Activated naive CD4-positive, alpha-beta T cell treated with anti-CD3 and anti-CD28 coated beads, Interleukin-2, amount 10 ng/mL, durations not matched to agents 7 days and 5 days (primary cell): ENCODE measurements at places on chromosomes 1 and 21.

- DNase-seq = no peak
Measured at GRCh38 chr21:44984428-44984791, 44.6 kb downstream of the SLX9 start.

- DNase-seq = no peak
Measured at GRCh38 chr1:109850827-109851226, 59.8 kb upstream of the CSF1 start.

GRCh38 chr1:91863498-91863897 lies 22.5 kb downstream of the TGFBR3 start:
- no peak for DNase-seq

- DNase-seq = no peak
Measured at GRCh38 chr1:14426854-14427253, 171.6 kb upstream of the KAZN start.

GRCh38 chr1:236602171-236602570 lies 2.1 kb downstream of the HEATR1 start:
- no peak for DNase-seq

DNA sequence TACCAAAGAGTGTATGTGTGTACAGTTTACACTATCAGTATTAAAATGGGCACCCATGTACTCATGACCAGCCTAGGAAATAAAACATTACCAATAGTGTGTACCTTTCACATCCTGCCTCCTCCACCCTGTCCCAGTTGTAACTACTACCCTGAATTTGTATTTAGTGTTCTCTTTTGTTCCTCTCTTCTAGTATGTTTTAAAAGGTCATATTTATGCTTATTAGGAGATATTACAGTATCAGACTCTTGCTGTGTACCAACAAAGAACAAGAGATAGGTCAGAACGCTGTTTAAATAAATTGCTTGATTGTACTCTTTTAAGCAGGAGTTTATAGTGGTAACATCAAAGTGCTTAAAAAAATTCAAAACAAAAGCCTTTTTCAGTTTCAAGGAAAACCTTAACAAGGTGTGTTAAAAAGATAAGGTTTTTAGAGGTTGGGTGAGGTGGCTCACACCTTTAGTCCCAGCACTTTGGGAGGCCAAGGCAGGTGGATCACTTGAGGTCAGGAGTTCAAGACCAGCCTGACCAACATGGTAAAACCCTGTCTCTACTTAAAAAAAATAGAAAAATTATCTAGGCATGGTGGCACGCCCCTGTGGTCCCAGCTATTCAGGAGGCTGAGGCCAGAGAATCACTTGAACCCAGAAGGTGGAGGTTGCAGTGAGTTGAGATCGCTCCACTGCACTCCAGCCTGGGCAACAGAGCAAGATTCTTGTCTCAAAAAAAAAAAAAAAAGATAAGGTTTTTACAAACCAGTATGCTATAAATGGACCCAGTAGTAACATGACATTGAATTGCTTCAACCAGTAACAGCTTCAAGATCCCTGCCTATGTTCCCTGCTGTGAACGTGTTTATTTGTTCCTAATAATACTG lies 35.9 kb downstream of the MPZL1 start:
- no peak for DNase-seq

- no peak for DNase-seq
Measured at GRCh38 chr21:41326414-41327080, 9.9 kb downstream of the FAM3B start.

DNA sequence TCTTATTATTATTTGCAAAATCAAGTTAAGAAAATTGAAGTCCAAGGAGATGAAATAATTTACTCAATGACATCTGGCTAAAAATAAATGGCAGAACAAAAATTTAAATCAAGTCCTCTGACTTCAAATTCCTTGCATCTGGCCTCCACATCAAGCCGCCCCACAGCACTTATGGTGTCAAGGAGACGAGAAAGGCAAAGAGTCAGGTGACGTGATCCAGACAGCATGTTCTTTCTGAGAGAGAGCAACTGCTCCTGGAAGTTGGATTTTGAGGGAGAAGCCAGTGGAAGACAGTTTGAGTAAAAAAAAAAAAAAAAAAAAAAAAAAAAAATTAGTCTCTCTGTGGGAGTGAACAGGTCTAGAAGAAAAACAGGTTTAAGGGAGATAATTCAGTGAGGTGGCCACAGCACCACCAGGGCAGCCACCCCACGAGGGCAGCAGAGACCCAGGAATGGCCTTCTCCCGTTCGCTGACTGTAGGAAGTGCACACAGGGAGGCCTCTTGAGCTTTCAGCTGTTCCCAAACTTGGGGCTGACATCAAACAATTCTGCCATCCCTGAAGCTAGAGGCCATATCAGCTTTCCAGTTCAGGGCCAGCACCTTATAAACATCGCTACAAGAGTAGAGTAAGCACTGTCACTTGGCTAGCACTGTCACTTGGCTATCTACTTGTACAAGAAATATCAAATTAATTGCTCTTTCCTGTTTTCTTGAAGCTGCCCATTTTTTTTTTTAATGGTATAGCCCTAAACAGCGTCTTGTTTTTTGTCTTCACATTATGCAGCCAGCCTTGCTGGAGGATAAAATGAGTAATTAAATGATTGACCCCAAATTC lies 7.8 kb downstream of the C1orf162 start:
- DNase-seq = peak; percentile 79

DNA sequence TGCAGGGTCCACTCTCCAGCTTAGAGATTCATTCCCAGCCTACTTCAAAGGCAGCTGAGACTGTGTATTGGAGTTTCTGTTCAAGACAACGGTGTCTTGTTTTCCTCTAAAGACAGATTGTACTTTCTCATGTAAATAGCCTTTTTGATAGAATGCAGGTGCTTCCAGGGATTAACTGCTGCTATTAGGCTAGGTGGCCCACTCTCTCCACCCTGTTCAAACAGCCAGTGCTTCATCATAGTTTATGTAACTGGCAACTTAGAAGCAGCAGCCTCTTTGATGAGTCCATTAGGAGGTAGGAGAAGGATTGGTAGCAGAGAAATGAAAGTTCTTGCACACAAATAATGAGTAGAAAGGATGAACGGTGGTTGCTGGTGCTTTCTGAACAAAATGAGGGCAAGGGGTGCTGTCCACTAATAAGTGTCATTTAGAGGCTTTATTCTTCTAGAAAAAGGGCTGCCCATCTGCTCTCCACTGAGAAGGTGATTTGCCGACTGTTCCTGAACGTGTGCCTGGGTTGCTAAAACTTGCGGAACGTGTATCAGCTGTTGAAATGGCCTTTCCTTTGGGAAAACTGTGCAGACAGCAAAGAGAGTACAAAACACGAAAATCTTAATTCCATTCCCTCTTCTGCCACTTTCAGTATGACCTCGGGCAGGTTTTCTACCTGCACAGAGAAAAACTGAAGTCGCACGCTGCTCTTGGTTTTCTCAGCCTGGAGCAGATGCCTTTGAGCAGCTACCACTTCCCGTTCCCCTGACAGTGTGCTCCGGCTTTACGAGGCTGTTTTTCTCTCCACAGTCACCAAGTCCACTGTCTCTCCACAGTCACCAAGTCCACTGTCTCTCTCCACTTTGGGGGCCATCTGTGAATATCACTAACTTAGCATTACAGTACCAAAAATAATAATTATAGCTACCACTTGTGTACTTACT lies 228.9 kb downstream of the KIF26B start:
- DNase-seq = no peak

- DNase-seq = no peak
Measured at GRCh38 chr1:157359314-157360022, 192.8 kb downstream of the FCRL5 start.

DNA sequence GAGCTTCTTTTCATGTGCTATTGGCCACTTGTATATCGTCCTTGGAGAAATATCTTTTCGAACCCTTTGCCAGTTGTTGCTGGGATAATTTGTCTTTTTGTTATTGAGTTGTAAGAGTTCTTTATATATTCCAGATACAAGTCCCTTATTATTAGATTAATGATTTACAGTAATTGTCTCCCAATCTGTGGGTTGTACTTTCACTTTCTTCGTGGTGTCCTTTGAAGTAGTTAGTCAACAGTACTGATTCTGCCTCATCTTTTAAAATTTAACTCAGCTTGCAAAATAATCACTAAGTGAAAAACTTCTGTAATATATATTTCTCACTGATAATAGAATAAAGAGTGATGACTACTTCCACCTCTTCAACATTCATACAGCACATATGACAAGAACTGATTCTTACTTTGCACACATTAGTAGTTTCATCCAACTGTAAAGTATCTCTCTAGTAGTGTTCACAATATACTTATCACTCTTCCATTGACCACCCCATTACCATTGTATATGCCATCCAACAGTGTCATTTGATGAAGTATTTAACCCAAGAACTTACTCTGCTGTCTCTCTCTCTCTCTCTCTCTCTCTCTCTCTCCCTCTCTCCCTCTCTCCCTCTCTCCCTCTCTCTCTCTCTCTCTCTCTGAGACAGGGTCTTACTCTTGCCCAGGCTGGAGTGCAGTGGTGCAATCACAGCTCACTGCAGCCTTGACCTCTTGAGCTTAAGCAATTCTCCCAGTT lies 104.2 kb upstream of the DMRTA2 start:
- no peak for DNase-seq

- DNase-seq = no peak
Measured at GRCh38 chr21:35212393-35213127, 163.5 kb upstream of the RUNX1 start.

GRCh38 chr1:94755675-94756074 lies 64.5 kb upstream of the SLC44A3 start:
- no peak for DNase-seq

GRCh38 chr1:218783916-218784315 lies 389.8 kb upstream of the LYPLAL1 start:
- no peak for DNase-seq

DNA sequence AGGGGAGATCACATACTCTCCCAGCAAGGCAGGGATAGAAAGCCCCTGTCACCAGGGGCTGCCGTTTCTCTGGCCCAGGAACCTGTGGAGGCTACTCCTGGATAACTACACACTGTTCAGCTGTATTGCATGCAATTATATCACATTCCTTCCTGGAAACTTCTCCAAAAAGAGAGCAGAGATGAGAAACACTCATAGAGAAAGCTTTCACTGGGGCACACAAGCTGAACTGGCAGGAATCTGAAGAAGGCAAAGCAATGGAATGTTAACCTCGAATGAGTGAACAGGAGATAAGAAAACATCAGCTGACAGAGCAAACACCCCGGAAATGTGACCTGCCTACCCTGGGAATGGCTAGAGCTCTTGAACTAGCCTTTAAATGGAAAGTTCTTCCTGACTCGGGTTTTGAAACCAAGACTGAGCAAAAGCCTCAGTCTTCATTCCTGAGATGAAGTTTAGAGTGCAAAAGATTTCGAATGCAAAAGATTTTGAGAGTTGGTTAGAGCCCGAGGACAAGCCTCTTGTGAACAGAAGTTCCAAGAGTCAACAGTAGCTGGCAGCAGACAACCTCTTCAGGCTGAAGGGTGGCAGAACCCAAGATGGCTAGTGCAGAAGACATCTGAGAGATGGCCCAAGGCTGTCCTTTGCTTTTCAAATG lies 32.3 kb downstream of the CCN1 start:
- DNase-seq = no peak

DNA sequence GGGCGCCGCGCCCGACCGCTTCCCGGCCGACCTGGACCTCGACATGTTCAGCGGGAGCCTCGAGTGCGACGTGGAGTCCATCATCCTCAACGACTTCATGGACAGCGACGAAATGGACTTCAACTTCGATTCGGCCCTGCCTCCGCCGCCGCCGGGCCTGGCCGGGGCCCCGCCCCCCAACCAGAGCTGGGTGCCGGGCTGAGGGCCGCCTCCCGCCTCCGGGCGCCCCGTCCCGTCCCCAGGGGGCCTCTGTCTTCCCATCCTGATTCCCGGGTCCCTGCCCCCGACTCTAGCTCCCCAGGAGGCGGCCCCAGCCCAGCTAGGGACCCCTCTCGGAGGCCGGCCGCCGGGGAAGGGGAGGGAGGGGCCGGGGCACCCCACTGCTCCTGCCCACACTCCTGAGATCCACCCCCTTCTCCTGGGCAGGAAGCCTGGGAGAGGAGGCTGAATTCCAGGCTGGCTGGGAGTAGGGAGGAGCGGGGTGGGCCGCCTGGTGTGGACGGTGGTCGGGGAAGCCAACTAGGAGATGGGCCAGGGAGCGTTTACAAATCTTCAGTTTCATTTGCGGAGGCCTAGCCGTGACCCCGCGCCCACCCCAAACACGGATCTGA lies 21.4 kb downstream of the FOXO6 start:
- no peak for DNase-seq

DNA sequence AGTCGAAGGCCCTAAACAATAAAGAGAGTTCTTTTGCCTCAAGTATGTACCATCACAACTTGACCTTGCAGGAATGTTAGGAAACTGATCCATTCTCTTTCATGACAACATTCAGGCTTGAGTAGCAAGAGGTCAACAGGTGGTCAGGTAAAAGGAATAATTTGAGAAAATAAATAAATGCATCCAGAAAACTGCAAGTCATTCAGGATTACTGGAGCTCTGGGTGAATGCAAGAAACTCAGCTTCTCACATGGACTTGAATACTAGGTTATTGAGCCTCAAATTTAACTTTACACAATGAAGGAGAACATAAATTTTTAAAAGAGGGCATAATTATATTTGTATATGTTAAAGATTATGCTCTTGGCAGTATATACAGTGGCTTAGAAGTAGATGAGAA lies 76.5 kb downstream of the TTLL7 start:
- no peak for DNase-seq

- DNase-seq = peak; percentile 86
Measured at GRCh38 chr1:5994713-5995621, 2.7 kb upstream of the NPHP4 start.

GRCh38 chr1:228342627-228343190 lies 63.9 kb downstream of the TRIM11 start:
- DNase-seq = peak; percentile 13

DNA sequence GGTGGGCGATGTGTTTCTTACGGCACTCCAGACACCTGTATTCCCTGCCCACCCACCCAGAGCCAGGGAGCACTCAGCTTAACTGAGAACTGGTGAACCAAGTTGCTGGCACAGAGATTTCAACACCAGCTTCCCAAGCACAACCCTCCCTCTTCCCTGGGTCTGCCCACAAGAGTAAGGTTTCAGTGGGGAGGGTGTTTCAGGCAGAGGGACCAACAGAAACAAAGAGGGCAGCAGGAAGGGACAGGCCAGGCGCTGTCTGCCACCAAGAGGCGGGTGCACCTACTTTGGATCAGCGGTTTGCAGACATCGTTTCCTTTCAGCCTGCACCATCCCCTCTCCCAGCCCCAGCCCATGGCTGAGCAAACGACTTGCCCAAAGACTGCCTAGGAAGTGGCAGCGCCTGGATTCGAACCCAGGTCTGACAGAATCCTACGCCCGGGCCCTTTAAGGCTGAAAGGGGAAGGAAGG lies 21.9 kb upstream of the ALDH4A1 start:
- peak; percentile 37 for DNase-seq

DNA sequence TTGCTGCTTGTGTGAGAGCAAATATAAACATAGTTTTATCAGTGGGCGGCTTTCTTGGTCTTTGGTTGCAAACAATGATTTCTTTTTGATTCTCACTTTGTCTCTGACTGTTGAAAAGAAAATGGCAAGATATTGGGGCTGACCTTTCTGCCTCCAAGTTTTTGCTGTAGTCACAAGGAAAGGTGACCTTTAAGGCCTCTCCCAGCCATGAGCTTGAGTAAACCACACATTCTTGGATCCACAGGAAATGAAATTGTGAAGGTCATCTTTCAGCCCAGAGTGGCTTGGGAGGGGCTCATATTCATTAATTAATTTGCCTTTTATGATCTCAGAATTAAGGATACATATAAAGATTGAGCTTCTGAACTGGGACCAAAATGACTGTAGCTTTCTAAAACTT lies 241.6 kb downstream of the BACH1 start:
- no peak for DNase-seq
